ENCODE measurements at places on chromosomes 4 and X.
A peak's percentile ranks its signal among the peaks of the same experiment; 100 is the strongest.

- DNase-seq, result no peak
Observed at GRCh38 chrX:17944833-17945497, 83.9 kb upstream of the RAI2 start.

DNA sequence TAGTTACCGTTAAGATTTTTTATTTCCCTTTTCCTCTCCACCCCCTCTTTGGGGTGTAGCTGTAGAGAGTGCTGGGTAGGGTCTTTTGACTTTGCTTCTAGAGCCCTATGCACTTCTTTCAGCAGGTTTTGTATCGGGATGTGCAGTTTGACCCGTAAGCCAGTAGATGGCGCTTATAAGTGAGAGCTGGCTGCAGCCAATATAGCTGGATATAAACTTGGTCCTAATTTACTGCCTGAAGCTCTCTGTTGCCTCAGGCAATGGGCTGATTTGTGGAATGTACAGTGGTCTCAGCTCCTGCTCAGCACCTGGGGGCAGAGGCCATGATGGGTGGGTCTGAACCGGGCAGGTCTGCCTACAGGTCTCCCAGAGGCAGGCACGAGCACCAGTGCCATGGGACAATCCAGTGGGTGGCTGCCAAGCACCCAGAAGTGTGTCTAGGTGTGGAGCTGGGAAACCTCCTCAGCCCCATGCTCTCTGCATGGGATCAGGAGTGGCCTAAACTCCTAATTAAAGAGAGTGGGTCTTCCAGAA, 146.5 kb downstream of the SPANXN1 start:
- no peak for DNase-seq

- peak; percentile 54 for DNase-seq
Observed at GRCh38 chr4:102586644-102587021, 85.5 kb downstream of the NFKB1 start.

- no peak for DNase-seq
Observed at GRCh38 chr4:159855731-159856130, 752.9 kb downstream of the RAPGEF2 start.

DNA sequence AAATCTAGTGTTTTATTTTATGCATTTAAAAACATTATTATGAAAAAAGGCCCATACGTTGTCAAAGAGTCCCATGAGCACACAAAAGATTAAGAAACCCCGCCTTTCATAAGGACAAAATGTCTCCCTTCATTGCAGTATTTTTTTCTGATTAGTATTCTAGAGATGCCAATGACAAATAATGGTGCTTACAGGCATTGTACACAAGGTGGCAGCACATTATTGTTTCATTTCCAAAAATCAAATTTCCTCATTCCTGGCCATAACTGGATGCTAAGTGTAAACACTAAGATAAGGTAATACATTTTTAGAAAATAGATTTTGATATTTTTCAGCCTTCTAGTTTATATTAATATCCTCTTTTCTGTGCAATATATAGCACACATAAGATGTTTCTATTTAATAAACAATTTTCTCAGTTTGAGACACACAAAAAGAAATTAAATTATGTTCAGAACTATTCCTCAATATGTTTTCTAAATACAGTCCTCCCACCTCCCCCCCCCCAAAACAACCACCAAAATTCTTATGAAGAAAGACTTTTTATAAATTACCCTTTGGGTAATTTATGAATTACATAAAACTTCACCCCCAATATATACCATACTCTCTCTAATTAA, 47.7 kb downstream of the TIGD2 start:
- DNase-seq, result no peak

- DNase-seq, result no peak
Observed at GRCh38 chrX:19678941-19679340, 163.6 kb upstream of the MAP3K15 start.

DNA sequence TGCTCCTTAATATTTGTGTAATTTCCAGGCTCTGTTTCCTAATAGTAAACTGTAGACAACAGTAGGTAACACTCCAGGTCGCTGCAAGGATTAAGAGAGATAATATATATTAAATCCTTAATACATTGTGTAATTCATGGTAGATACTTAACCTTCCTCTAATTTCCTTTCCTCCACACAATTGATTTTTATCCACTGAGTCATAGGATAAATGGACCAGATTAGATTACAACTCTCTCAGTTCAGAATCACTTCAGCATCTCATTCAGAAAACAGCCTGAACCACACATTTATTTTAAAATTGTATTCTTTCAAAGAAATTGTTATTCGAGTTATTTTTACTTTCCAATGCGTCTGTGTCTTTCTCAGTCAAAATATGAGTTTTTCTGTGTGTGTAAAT, 17.1 kb downstream of the GK2 start:
- DNase-seq, result no peak

- no peak for DNase-seq
Observed at GRCh38 chrX:499870-500364, 113.2 kb upstream of the PPP2R3B start.

DNA sequence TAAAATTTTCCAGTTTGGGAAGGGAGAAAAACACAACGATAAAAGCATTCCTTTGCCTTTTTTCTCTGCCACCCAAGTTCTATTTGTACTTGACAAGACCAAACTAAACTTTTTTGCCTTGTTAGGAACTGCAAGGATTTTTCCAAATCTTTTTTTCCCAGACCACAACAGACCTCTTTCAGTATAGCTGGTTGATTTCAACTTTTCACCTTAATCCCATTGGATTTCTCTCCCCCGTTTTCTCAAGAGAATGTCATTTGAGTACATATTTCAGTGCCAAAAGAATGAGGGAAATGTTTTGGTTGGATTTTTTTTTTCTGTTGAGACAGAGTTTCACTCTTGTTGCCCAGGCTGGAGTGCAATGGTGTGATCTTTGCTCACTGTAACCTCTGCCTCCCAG, 18.5 kb upstream of the SGMS2 start:
- DNase-seq, result no peak

DNA sequence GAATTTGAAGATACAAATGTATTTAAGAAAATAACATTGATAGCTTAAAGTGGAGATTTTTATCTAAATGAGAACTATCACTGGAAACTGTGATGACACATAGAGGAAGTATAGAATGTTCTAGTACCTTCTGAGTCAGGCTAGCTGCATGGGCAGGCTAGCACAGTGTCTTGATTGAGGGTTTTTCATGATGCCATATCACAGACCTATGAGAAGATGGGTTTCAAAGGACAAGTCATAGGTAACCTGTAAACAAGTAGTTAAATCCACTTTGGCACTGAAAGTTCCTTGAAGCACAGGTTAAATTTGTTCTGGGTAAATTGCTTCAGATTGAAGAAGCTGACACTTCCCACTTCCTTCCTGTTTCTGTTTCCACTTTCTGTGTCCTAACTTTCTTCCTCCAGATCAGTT, 48.2 kb upstream of the CDKN2AIP start:
- DNase-seq, result no peak

GRCh38 chr4:100929135-100929534, 411.3 kb upstream of the EMCN start:
- no peak for DNase-seq

DNA sequence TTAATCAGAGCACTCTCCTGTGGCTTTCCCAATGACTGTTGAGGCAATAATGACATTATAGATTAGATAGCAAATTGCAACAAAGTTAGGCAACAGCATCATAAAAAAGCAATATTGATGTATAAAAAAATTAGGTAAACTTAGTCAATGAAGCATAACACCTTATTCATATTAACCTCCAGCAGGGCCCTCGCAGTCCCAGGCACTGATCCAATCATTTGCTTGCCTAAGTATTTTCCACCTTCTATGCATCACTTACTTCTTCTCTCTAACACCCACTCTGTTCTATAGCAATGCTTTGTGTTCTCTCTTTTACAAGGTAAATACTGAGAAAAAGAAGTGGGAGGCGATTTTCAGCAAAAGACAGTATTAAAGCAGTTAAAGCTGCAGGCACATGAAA, 833.5 kb upstream of the ADGRL3 start:
- DNase-seq, result no peak

GRCh38 chr4:175166020-175166419, 247.9 kb downstream of the ADAM29 start:
- DNase-seq, result no peak

- no peak for DNase-seq
Observed at GRCh38 chr4:14254252-14254651, 626.7 kb upstream of the BOD1L1 start.

GRCh38 chr4:184438375-184438774, 36.0 kb downstream of the IRF2 start:
- no peak for DNase-seq

DNA sequence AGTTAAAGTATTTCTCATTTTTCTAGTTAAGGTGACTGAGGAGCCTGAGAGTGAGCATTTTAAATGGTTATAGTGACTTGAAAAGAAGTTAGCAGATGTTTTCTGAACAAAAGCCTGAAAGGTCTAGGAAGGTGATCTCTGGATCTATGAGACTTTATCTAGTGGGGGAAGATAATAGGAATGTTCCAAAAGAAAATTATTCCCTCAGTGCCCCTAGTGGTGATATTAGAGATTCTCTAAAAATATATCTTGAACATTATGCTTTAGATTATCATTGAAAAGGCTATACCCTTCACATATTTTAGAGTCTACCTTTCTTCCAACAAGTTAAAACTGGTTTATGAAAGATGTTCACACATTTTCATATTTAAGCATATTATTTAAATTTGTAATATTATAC, 69.0 kb upstream of the SPANXN1 start:
- DNase-seq, result no peak

DNA sequence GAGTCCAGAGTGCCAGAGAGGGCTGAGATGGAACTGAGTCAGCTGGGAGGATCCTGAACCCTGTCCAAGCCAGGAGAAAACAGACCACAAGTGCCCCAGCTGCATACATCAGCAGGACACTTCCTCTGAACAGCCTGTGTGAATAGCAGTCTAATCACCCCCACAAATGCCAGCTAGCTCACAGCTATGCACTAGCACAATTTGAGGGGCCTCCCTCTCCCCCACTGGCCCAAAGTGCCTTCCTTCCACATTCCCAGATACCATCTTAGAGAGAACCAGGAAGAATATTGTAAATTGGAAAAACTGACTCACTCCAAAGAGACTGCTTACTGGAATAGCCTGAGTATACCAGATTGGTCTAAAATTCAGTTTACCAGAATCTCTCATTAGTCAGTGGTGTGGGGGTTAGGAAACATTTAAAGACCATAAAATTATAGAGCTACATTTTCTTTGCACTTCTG, 292.6 kb upstream of the KLF3 start:
- DNase-seq, result no peak

DNA sequence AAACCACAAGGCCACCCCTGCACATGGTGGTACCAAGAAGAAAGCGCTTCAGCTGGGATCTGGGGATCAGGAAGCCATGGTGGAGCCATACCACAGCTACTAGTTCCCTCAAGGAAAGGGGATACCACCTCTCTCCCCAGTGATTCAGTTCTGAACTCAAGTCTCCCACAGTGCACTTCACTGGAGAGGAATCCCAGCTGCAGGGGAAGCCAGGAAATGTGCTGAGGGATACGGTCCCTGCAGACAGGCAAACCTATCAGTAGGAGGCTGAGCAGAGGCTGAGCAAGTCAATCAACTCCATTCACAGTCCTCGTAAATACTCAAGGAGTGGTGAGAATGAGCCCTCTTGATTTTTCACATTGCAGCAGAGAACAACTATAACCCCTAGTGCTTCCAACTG, 11.0 kb downstream of the TMEM192 start:
- no peak for DNase-seq

Data from CD4-positive, alpha-beta T cell treated with Interferon alpha-2 for 1 hour (primary cell).